ENCODE measurements at places on chromosomes 3 and 15.

GRCh38 chr15:77564341-77564740 is 68.4 kb downstream of the LINGO1 start:
- no peak for DNase-seq

DNA sequence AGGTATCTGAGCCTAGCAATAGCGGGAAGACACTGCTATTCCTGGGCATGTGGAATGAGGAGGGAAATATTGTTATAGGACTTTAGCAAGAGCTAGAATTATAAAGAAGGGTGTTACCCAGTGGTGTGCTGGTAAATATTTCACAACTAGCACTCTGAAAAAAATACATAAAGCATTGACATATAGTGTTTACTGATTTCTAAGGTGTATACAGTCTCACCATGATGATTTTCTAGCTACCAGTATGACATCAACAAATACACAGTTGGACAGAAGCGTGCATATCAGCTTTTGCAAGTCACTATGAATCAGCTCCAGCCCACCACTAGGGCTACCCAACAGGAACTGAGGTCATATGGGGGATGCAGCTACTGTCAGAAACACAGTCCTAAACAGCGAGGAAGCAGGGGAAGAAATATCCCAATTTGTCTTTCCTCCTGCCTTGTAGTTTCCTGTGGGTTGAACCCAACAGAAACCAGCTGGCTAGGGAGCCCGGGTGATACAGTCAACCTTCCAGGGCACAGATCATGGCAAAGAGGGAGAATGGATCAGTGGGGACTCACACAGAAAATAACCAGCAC is 39.6 kb downstream of the HGD start:
- DNase-seq = no peak

DNA sequence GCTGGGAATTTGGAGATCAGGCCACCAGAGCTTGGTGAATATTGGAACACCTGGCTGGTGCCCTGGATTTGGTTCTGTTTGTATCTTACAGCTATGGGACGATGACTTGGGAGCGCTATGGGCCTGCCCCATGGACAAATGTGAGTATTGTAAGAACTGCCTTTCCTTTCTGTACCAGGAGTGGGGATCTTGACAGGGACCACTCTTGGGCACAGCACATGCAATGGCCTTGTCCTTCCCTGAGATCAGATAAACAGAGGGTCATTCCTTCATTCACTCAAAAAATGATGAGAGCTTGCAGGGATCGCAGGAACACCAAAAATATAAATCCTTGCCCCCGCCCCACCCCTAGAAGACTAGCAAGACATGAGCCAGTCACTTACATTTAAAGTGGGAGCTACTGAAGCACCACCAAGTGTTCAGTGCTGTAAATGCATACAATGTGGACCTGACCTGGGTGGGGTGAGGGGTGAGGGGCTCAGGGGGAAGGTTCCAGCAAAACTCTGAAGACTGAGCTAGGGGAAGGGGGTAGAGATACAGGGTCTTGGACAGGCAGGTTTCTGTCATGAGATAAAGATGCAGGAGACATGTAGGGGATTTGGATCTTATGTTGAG is 2.7 kb upstream of the CRELD1 start:
- no peak for DNase-seq

DNA sequence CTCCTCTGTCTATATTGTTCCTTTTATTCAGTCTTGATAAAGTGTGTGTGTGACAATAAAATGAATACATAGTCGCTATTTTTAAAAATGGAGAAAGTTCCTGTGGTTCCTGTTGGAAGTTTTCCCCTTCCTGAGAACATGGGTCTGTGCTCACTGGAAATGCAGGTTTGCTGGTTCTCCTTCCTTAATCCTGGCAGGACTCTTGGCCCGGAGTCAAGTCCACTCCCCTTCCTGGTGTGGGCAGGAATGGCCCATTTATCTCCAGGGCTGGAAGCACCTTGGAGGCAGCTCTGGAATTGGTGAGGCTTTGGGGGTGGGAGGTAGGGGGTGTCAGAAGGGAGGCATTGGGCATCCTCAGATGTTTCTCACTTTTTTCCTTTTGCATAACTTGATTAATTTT is 30.1 kb downstream of the FOXL2 start:
- DNase-seq = no peak

DNA sequence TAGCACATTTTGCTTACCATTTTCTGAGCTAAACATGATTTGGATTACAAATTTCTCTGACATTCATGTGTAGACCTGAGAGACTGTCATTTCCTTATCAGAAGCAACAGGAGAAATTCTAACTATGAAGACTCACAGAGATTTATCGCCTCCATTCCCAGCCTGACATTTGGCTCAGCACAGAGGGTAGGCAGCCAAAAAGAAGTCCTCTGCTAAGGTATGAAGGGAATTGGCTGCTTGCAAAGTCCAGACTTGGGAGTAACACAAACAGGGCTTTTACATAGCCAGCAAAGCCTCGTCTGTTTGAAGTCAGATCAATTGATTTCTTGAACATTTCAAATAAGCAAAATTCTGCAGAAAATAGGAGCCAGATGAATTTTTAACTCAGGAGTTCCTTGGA is 57.0 kb upstream of the CMSS1 start:
- no peak for DNase-seq

GRCh38 chr3:58874795-58875194 is 175.0 kb downstream of the CFAP20DC start:
- no peak for DNase-seq

DNA sequence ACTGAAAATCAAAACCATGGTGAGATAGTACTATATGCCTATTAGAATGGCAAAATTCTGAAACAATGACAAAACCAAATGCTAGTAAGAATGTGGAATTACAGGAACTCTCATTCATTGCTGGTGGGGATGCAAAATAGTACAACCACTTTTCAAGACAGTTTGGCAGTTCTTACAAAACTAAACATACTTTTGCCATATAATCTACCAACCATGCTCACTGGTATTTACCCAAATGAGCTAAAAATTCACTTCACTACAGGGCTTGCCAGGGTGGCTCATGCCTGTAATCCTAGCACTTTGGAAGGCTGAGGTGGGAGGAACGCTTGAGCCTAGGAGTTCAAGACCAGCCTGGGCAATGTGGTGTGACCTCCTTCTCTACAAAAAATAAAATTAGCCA is 40.0 kb downstream of the MYO9A start:
- DNase-seq = no peak

DNA sequence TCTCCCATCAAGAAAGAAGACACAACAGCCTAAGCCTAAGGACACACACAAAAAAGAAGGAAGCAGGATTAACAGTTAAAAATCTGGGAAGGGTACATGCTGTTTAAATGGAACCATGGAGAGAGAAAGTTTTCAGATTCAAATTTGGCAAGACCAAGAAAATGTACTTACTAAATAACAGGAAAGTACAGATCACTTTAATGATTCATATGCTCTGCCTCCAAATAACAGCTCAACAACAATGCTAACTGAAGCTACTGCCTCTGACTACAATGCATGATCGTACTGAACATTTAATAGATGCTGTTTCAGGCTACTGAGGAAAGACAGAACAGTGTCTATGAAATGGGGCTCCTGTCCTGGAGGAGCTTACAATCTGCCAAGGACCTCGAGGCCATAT is 8.4 kb upstream of the NMB start:
- no peak for DNase-seq

DNA sequence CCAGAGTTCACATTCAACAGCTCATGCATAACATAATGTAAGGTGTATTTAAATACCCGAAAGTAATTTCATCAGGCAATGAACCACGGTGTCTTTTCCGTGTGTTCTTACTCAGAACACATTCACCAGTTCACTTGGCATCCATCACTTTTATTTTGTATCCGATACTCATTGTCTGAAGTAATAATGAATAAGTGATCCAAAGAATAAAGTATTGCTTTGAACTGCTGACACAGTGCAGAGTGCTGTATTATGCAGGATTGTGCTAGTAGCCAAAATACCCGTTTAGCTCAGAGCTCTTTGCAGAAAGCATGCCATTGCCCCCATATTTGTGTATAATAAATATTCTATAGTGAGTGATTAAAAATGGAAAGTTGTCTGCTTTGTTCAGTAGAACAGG is 460.9 kb upstream of the KCNMB2 start:
- DNase-seq = no peak

GRCh38 chr3:165283328-165283727 is 87.1 kb upstream of the SLITRK3 start:
- DNase-seq = no peak

GRCh38 chr3:51712038-51712420 is 5.2 kb downstream of the GRM2 start:
- no peak for DNase-seq

GRCh38 chr15:80478075-80478474 is 73.9 kb downstream of the ARNT2 start:
- DNase-seq = no peak

- DNase-seq = no peak
Observed at GRCh38 chr3:55446850-55447249, 40.3 kb downstream of the WNT5A start.

DNA sequence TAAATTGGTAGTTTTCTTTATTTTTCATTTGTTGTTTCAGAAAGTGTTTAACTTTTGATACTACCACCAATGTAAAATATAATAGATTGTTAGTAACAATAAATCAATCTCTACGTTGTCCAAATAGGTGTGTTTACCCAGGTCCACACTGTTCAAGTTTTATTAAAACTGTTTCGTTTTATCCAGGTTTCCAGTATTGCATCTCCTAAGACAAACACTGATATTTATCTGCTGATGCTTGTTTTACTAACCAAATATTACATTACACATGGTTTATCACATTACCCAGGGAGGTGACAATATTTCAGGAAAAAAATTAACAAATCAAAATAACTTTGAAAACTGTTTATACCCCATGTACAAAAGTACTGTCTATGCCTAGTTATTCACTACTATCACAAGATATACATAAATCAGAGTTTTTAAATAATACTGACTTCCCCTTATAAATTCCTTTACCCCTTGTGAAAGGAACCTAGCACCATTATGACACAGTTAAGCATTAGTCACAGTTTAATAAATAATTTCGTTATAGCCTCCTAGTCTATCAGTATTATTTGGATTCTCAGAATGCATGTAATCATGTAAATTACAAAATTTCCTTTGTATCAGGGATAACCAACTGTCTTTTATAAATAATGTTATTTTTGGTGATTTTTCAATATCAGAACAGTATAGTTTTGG is 205.3 kb downstream of the ZBTB20 start:
- DNase-seq = no peak

DNA sequence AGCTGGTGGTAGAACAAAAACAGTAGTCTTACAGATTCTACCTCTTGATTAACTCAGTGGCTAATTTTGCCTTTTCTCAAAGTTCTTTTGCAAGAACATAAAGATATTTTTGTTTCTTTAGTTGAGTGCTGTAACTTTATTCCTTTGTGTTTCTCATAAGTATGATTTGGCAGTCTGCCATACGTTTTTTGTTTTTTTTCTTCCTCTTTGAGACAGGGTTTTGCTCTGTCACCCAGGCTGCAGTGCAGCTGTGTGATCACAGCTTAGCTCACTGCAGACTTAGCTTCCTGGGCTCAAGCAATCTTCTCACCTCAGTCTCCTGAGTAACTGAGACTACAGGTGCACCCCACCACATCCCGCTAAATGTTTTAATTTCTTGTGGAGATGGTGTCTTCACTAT is 22.4 kb downstream of the B3GNT5 start:
- no peak for DNase-seq

DNA sequence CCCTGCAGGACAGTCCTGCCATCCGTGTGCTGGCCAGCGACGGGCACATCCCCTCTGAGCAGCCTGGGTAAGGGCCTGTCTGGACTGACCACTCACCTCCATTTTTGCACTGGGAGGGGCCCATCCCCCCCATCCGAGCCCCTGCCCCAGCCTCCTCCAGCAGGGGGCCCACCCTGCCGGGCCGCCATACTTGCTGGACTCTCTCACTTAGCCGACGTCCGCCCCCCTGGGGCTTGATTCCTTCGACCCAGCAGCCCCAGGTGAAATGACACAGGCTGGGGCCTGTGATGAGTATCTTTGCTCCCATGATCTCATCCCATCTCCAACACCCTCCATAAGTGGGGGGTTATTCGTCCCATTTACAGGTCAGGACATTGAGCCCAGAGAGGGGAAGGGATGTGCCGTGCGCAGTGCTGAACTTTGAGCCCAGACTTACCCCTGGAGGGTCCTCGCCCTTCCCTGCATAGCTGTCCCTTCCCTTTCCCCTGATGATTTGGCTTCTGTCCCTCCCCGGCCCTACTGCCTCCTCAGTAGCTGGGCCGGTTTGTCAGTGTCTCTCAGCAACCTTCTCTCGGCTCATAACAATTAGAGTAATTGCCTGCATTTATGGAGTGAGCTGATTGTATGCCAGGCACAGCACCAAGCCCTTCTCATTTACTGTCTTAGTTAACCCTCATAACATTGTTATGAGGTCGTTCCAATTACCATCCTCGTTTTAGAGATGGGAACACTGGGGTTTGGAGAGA is 4.2 kb downstream of the LMAN1L start:
- DNase-seq = no peak

- no peak for DNase-seq
Observed at GRCh38 chr3:59212128-59212779, 162.4 kb upstream of the CFAP20DC start.

- DNase-seq = no peak
Observed at GRCh38 chr3:50388720-50389413, 29.5 kb upstream of the TMEM115 start.

- DNase-seq = no peak
Observed at GRCh38 chr3:71206305-71207165, 377.0 kb downstream of the FOXP1 start.

DNA sequence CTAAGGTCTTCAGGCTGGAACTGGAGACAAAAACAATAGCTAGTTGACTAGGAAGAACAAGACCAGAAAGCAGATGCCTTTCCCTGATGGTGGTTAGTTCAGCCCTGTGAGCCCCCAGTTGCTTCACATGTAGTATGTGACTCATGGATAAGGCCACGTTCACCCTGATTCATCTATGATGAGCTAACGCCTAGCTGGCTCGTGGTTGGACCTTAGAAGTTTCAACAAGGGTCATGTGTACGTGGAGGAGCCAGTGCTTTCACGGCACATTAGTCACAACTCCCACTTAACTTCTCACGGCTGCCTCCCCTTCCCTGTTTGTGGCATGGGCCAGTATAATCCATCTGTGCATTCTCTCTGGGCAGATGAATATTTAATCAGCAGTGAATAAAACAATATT is 20.6 kb downstream of the COL8A1 start:
- DNase-seq = no peak

GRCh38 chr3:37229740-37230139 is 55.4 kb upstream of the LRRFIP2 start:
- DNase-seq = no peak

DNA sequence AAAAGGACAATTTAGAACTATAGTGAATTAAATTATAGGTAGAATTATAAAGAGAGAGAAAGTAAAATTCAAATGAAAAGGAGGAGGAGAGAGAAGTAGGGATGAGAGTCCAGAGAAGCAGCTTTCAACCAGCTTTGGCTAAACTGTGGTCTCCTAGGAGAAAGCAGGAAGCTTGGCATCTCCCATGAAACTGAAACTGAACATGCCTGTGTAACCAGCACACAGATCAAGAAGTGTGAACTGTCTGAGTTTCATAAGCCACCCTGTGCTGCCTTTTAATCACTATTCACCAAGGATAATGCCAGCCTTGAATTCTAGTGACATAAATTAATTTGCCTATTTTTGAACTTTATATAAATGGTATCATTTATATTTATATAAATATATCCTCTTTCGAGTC is 128.5 kb downstream of the MYRIP start:
- no peak for DNase-seq

GRCh38 chr15:88467073-88467934 is at the start of the genes MRPL46 and MRPS11:
TSS of gene MRPL46 (minus strand) at chr15:88467388. CDS start at chr15:88467377, 11 bp downstream.
TSS of gene MRPS11 (plus strand) at chr15:88467708. CDS start at chr15:88467718, 10 bp downstream.
- peak; percentile 76 for DNase-seq

Data from stimulated activated CD8-positive, alpha-beta memory T cell treated with anti-CD3 and anti-CD28 coated beads, Interleukin-7, amount 100 ng/mL, for 1 hour (primary cell).